ENCODE measurements at places on chromosomes 5 and 9.

GRCh38 chr5:170103447-170103846 lies 2.2 kb upstream of the FOXI1 start:
- no peak for DNase-seq

DNA sequence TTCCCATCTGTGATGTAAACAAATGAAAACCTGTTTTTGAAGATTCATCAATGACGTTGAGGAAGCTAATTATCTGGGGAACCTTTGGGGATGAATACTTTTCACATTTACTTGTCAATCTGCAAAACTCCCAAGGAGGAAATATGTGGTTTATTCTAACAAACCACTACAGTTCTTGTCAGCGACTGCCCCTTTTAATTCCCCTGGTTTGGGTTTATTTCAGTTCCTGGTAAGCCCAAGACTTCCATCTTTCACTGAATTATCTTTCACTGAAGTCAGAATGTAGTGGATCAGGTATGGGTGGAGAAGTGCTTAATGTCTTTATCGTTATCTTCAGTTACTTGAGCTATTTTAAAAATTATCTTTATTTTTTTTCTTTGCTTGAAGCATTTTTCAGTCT lies 40.2 kb downstream of the TLR4 start:
- DNase-seq = no peak

DNA sequence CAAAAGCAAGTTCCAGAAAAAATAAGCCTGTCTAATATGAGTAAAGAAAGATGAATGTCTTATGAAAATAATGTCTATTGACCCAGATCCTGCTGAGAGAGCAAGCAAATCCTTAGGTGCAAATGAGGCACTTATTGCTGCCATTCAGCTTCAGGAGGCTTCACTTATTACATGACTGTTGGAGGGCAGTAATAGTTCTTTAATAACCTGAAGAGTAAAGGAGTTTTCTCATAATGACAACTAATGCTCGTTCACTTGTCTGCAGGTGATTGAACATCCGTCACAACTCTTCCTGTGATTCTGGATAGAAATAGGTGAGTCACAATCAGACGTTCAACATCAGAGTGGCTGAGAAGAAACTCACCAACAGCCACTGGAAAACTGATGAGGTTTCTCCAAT lies 58.3 kb downstream of the SPOCK1 start:
- no peak for DNase-seq

DNA sequence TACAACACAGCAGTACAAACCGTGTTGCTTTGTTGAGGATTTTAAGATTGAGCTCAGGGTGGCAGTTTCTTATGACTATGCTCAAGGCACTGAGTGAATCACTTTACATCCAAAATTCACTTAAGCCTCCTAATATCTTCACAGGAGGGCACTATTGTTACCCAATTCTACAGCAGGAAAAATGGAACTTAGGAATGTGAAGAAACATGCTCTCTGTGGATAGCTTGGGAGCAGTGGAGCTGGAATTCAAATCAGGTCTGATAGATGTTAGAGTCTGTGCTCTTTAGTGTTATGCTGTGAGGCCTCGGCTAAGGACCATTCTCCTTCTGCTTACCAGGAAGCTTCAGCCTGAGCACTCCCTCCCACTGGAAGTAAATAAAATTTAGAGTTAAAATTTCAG lies 18.7 kb upstream of the HMHB1 start:
- no peak for DNase-seq

DNA sequence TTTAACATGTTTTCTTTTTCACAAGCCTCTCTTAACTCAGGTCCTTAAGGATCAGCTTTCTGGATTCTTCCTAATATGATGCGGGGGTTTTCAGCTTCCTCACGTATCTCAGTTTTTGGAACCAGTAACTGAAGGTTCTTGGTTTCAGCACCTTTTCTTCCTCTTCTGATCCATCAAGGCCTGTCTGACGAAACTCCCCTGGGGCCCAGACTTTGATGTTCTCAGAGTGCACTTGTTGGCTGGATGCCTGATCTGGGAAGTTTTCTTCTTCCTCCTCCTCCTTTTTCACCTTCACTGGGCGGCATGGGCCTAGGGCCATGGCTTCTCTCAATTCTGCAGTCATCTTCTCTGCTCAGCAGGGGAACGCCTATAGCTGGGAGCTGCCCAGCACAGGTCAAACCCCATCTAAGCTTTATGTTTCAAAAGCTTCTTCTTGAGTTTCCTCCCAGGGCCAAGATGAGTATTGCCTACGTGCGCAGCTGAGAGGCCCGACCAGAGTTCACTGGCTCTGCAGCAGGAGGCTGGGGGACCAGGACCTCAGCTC lies 44.8 kb downstream of the GHR start:
- DNase-seq = no peak

- no peak for DNase-seq
These were observed 197.1 kb downstream of the CEMIP2 start for GRCh38 chr9:71571186-71571585.

DNA sequence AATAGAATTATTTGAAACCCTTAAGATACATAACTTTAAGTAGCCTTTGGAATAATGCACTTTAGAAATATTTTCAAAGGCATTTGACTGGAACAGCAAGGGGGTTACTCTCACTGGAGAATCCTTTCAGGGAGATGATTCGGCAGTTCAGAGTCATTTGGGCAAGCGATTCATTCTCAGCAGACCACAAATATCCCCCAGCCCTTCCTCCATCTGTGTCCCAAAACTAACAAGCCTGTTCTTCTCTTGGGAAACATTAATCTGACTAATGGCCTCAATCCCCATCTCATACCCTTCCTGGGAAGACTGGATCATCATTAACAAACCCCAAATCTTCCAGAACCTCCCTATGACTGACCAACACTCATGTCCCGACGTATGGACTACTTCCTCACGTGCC lies 65.8 kb upstream of the S1PR3 start:
- DNase-seq = no peak

Measured in heart left ventricle (tissue), 16 donors.